Heart left ventricle (tissue), 16 donors: ENCODE measurements at places on chromosomes 3 and 15. TPM values are rescaled to one million over a fixed set of nuclear protein-coding genes. Genes with fewer than 3 reads are reported as not detected.

Gene ZBED2
- total RNA-seq, result not detected

Gene TUBGCP5
- total RNA-seq, result 13.0 TPM

DNA sequence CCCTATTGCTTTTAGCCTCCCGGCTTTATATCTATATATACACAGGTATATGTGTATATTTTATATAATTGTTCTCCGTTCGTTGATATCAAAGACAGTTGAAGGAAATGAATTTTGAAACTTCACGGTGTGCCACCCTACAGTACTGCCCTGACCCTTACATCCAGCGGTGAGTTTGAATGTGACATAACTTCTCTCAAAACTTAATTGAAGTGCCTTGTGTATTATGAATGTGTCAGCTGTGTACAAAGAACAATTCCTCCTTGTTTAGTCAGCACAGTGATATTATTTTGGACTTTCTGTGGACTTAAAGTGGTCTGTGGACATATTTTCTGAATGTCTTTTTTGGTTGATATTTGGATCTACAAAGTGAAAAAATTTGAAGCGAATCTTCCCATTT, 220 bp downstream of the TP63 start:
- no peaks in the 10 kb centered on the region for H3K36me3 ChIP-seq
- H3K4me3 ChIP-seq, result peak overlapping the region; percentile 38
- peaks cover 5% of the 10 kb centered on the region for H3K4me1 ChIP-seq
- H3K27me3 ChIP-seq, result no peaks in the 10 kb centered on the region

DNA sequence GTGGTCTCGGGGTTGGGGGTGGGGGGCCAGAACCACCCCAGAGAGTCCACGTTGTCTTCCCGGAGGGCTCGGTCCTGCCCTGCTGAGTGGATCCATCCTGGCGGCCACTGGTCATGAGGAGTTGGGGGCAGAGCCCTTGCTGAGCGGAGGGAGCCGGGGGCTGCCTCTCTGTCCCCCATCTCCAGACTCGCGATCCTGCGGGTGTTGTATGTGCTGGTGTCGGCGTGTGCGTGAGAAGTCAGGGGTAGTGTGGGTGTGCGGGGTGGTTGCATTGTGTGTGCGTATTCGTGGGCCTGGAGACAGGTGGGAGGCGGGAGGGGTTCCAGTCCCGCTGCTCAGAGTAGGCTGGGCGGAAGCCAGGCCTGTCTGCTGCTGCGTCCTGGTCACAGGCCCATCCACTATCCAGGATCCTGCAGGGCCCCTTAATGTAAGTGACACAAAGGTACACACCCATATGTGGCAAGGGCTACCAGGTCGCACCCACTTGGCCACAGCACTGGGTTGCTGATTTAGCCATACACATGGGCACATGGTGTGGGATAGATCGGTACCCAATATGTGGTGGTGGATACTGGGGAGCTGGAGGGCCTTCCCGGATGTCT, 30.7 kb downstream of the NBEAL2 start:
- H3K27me3 ChIP-seq, result no peaks in the 10 kb centered on the region
- DNase-seq, result no peak

DNA sequence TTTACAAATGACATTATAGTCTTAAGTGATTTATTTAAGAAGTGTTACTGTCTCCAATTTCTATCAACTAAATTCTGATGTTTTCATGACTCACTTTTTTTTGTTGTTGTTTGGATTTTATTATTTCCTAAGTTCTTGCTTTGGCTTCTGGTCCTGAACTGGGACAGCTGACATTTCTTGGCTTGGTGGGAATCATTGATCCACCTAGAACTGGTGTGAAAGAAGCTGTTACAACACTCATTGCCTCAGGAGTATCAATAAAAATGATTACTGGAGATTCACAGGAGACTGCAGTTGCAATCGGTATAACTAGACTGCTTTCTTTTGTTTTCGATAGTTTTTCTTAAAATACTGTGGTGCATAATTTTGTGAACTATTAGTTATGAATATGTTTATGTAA, 47.5 kb downstream of the ASTE1 start:
- no peak for DNase-seq
- no peak overlapping the region for H3K4me3 ChIP-seq
- no peaks in the 10 kb centered on the region for H3K27me3 ChIP-seq
- no peak overlapping the region for H3K27ac ChIP-seq
- H3K36me3 ChIP-seq, result peaks cover 19% of the 10 kb centered on the region

- no peak overlapping the region for H3K4me3 ChIP-seq
- H3K27ac ChIP-seq, result no peak overlapping the region
- no peaks in the 10 kb centered on the region for H3K4me1 ChIP-seq
- DNase-seq, result no peak
- H3K36me3 ChIP-seq, result no peaks in the 10 kb centered on the region
- no peaks in the 10 kb centered on the region for H3K27me3 ChIP-seq
Observed at GRCh38 chr3:194974468-194975135, 288.9 kb downstream of the FAM43A start.

DNA sequence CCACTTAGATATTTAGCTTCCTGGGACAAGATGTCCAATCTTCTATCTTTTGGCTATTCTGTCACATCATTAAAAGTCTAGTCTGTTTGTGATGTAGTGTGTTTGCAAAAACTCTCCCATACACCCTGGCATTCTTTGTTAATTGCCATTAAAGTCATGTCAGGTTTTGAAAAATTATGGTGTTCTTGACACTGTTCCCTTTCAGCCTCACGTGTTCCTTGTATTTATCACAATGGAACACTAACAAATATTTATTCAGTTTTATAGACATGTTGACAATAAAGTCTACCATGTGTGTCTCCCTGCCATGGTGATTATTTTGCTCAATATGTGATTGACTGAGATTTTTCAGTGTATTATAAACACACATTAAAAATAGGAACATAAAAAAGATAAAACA, 9.4 kb upstream of the CACNA1D start:
- H3K36me3 ChIP-seq, result no peaks in the 10 kb centered on the region
- DNase-seq, result no peak
- no peaks in the 10 kb centered on the region for H3K4me1 ChIP-seq
- no peak overlapping the region for H3K27ac ChIP-seq
- no peaks in the 10 kb centered on the region for H3K27me3 ChIP-seq
- H3K4me3 ChIP-seq, result no peak overlapping the region

GRCh38 chr15:35833581-35833980, 287.6 kb upstream of the DPH6 start:
- H3K27ac ChIP-seq, result no peak overlapping the region
- H3K4me3 ChIP-seq, result no peak overlapping the region
- no peak for DNase-seq
- H3K4me1 ChIP-seq, result peaks cover 8% of the 10 kb centered on the region
- no peaks in the 10 kb centered on the region for H3K27me3 ChIP-seq
